ENCODE measurements at places on chromosomes 3 and 15. TPM values are rescaled to one million over a fixed set of nuclear protein-coding genes. Genes with fewer than 3 reads are reported as not detected.

The BFSP2 gene
- total RNA-seq, result not detected

DNA sequence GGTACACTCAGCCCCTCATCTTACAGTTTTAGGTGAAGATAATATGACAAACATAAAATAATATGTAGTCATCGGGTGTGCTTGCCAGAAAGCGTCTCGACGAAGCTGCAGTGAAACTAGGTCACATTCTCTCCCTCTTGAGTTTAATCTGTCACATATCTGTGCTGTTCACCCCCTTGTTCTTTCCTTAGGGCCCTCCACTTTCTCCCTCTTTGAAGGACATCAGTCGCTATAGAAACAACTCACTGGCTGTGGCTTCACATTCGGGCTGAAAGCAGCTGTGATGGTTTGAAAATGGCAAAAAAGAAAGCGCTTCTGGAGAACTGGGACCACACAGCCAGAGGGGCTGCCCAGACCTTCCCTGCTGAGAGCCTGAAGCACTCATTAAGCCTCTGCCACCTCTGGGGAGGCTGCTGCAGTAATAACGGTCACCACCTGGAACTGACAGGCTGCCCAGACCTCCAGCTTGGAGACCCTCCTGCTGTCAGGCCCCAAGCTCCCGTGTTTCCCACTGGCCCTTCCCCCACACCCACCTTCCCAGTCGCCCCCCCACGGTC is 50.3 kb downstream of the ABTB1 start:
- H3K27ac ChIP-seq, result no peak overlapping the region
- H3K27me3 ChIP-seq, result peaks cover 30% of the 10 kb centered on the region
- H3K4me1 ChIP-seq, result peaks cover 3% of the 10 kb centered on the region
- H3K36me3 ChIP-seq, result no peaks in the 10 kb centered on the region
- no peak for DNase-seq

- peaks cover 4% of the 10 kb centered on the region for H3K36me3 ChIP-seq
- no peak overlapping the region for H3K27ac ChIP-seq
- no peak overlapping the region for H3K4me3 ChIP-seq
- no peak for DNase-seq
These were observed 87.3 kb upstream of the SNTN start for GRCh38 chr3:63565220-63565619.

- H3K4me3 ChIP-seq, result peak overlapping the region; percentile 94
- peak overlapping the region; percentile 21 for H3K27ac ChIP-seq
- H3K36me3 ChIP-seq, result peaks cover 11% of the 10 kb centered on the region
- H3K4me1 ChIP-seq, result peaks cover 15% of the 10 kb centered on the region
- DNase-seq, result no peak
These were observed 1.3 kb downstream of the LEO1 start for GRCh38 chr15:51970132-51970817.

- H3K27ac ChIP-seq, result peak overlapping the region; percentile 95
- peak; percentile 36 for DNase-seq
- H3K4me3 ChIP-seq, result peak overlapping the region; percentile 18
- no peaks in the 10 kb centered on the region for H3K27me3 ChIP-seq
- H3K36me3 ChIP-seq, result no peaks in the 10 kb centered on the region
- peaks cover 48% of the 10 kb centered on the region for H3K4me1 ChIP-seq
These were observed 25.4 kb downstream of the HES1 start for GRCh38 chr3:194161131-194162045.

DNA sequence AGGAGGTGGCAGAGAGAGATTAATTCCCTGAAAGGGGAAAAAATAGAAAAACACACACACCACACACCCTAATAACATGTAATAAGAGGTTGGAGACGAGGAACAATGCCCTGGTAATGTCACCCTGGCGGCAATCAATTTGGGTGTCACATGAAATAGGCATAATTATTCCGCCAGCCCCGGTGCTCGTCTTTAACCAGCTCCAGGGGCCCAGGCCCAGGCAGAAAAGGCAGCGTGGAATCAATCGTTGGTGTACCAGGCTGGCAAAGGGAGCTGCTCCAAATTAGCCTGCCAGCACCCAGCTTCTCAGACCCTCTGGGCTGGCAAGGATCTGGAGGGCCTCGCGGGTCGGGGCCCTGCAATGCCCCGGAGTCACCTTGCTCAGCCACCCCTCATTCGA is 5.6 kb downstream of the LINGO1 start:
- no peaks in the 10 kb centered on the region for H3K27me3 ChIP-seq
- H3K4me3 ChIP-seq, result no peak overlapping the region
- no peaks in the 10 kb centered on the region for H3K36me3 ChIP-seq
- no peak overlapping the region for H3K27ac ChIP-seq
- peaks cover 35% of the 10 kb centered on the region for H3K4me1 ChIP-seq
- no peak for DNase-seq

The FEZF2 gene
- not detected for total RNA-seq

All from progenitor cell of endocrine pancreas (in vitro differentiated cells).